CD4-positive, alpha-beta T cell (primary cell): ENCODE measurements at places on chromosomes 7 and 10.

DNA sequence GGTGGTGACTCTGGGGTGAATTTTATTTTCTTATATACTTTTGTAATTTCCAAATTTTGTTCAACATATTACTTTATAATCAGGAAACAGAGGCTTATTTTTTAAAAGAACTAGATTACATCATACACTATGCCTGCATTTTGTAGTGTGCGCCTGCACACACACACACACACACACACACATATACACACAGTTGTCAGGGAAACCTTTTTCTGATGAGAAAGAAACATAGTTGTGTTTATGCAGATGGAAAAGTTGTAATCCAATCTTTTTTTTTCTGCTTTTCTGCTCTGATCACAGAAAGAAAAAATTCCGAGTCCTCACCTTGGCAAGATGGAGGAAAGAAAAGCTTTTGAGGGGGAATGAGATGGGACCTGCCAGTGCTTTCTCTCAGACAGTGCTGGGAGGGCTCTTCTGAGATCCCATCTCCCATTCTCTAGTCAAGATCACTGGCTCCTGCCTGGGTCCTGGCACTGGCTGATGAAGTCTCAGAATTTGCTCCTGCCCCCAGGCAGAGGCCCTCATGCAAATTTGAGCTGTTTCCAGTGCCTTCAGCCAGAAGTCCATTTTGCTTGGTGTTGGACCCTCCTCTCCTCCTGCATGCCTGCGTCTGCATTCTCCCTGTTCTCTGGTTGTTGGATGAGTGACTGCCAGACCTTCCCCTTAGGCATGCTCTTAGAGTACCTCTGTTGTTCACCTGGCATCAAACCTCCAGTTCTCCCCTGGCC is 59.7 kb downstream of the TLL2 start:
- H3K27ac ChIP-seq, result no peak overlapping the region
- no peaks in the 10 kb centered on the region for H3K4me1 ChIP-seq
- H3K27me3 ChIP-seq, result no peaks in the 10 kb centered on the region

DNA sequence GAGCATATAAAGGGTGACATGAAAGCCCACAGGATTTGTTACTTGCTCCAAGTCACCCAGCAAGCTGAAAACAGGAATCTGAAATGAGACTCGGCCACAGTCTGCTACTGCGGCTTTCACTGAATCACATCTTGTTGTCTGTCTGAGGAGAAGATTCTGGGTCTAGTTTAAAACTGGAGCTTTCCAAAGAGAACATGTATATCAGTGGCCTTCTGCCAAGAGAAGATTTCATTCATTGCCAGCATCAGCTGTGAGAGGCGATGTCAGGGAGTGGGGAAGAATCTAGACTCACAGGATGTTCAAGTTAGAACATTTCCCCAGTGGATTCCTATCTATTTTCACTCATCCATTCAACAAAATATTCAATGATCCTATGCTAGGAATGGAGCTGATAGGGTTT is 122.8 kb downstream of the GALNT17 start:
- no peak for DNase-seq
- no peak overlapping the region for H3K4me3 ChIP-seq
- H3K27me3 ChIP-seq, result no peaks in the 10 kb centered on the region
- H3K4me1 ChIP-seq, result no peaks in the 10 kb centered on the region

DNA sequence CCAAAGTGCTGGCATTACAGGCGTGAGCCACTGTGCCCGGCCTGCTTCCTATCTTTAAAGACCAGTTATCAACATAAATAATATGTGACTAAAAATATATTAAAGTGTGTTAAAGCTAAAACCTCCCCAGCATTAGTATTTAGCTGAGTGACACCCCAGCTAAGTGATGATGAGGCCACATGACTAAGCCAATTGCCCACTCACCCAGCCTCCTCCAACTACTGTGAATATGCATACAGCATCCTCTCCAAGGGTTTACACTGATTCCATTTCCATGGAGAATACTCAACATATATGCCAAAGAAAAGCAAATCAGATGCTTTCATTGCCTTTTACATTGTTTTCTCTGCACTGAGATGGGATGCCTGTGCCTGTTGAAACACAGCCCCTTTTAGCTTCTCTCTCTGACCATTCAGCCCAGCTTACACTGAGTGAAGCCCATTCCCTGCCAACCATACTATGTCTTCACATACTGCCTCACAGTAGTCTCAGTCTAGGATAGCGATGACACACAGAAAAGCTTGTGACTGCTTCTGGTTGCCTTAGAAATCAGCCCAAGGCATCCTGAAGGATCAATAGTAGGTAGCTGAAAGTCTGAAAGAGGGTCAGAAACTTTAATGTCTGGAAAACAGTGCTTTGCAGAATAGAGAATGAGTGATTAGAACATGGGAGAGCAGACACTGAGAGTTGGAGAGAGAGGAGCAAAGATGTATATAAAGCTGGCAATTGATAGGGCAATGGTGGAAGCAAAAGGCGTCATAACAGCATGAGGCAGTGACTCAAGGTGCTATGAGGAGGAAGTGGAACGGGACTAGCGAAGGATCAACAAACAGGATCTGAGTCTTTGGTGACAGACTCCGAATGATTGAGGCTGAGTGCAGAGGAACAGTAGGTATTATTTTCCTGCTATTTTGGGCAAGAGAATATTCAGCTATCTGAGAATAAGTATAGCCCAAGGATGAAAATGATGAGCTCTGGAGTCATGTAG is 19.8 kb upstream of the ATE1 start:
- no peak for DNase-seq
- no peak overlapping the region for H3K27ac ChIP-seq
- no peaks in the 10 kb centered on the region for H3K4me1 ChIP-seq
- no peaks in the 10 kb centered on the region for H3K36me3 ChIP-seq
- no peak overlapping the region for H3K4me3 ChIP-seq

- H3K36me3 ChIP-seq, result no peaks in the 10 kb centered on the region
- H3K27me3 ChIP-seq, result no peaks in the 10 kb centered on the region
- no peak overlapping the region for H3K27ac ChIP-seq
- H3K4me3 ChIP-seq, result no peak overlapping the region
Measured at GRCh38 chr10:11430421-11431215, 180.8 kb downstream of the USP6NL start.

DNA sequence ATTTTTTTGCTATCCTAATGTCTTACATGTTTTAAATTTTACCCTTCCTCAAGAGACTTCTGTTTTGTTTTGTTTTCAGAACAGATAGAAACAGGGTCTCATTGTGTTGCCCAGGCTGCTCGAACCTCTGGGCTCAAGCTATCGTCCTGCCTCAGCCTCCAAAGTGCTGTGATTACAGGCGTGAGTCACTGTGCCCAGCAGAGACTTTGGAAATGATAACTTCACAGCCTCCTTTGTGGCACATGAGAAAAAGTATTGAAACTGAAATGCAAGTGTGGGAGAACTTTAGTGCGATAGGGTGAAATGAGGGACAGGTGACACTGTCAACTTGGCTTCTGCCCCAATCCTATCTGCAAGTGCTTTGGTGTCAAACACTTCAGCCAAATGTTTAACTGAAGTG is 21.6 kb downstream of the IRF5 start:
- H3K27me3 ChIP-seq, result no peaks in the 10 kb centered on the region
- DNase-seq, result no peak
- H3K4me1 ChIP-seq, result no peaks in the 10 kb centered on the region

DNA sequence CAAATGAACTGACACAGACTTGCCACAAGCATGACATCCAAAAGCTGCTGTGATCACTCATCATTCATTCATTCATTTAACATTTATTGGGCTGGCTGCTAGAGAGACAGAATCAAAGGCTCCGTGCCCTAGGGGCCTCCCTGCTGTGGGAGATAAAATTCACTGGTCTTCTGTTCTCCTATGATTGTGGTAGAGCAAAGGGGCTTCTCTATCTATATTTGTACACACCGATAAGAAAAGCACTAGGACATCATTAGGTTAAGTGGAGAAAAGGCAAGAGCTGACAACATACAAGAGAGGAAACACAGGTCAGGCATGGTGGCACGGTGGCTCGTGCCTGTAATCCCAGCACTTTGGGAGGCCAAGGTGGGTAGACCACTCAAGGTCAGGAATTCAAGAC is 847.0 kb downstream of the TYW1 start:
- H3K36me3 ChIP-seq, result no peaks in the 10 kb centered on the region
- no peak overlapping the region for H3K4me3 ChIP-seq
- no peak overlapping the region for H3K27ac ChIP-seq
- H3K27me3 ChIP-seq, result no peaks in the 10 kb centered on the region

- no peak for DNase-seq
- H3K4me3 ChIP-seq, result no peak overlapping the region
- peaks cover 10% of the 10 kb centered on the region for H3K36me3 ChIP-seq
- H3K4me1 ChIP-seq, result peaks cover 18% of the 10 kb centered on the region
Measured at GRCh38 chr10:101687071-101687658, 7.8 kb downstream of the FBXW4 start.

DNA sequence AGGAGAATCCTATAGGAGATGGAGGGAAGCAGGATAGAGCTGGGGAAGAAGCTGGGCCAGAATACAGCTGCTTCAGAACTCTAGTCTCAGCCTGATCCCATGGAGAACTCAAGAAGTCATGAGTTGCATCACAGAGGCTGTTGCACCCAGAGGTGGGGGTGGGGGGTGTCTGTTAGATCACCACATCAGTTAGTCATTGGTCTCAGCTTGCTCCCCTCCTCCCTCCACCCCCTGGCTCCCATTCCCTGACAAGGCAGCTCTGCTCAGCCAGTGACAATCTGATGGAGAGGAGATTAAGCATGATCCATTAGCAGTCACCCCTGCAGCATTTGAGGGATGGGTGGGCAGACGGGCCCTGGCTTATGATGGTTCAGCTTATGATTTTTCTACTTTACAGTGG is 58.4 kb upstream of the FGL2 start:
- DNase-seq, result no peak
- H3K4me1 ChIP-seq, result no peaks in the 10 kb centered on the region
- no peaks in the 10 kb centered on the region for H3K27me3 ChIP-seq
- H3K27ac ChIP-seq, result no peak overlapping the region
- H3K4me3 ChIP-seq, result no peak overlapping the region

GRCh38 chr7:36129048-36129534 is 24.0 kb upstream of the EEPD1 start:
- peaks cover 17% of the 10 kb centered on the region for H3K4me1 ChIP-seq
- no peaks in the 10 kb centered on the region for H3K36me3 ChIP-seq
- H3K27ac ChIP-seq, result no peak overlapping the region
- H3K4me3 ChIP-seq, result no peak overlapping the region
- H3K27me3 ChIP-seq, result no peaks in the 10 kb centered on the region

DNA sequence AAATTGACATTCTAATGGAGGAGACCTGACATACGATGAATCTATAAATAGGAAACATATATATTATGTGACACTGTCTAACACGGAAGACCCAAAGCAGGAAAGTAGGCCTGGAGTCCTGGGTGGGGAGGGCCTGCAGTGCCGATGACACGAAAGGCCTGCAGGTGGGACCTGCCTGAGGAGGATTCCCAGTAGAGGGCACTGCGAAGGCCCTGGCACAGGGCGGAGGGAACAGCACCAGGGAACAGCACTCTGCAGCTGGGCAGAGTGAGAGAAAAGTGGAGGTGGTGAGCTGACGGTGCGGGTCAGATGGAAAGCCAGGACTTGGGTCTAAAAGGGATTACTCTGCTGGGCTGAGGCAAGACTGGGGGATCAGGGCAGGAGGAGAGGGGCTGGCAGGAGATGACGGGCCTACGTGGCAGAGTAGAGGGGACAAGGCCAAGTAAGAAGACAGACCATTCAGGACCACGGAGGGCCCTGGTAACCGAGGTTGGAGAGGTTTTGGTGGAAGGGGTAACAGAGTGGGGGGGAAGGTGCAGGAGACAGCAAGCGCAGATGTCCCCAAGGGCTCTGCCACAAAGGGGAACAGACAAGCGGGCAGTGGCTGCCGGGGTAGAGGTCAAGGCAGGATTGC is 8.1 kb downstream of the ZNF746 start:
- H3K4me3 ChIP-seq, result no peak overlapping the region
- H3K27me3 ChIP-seq, result no peaks in the 10 kb centered on the region
- DNase-seq, result no peak
- H3K4me1 ChIP-seq, result no peaks in the 10 kb centered on the region
- peaks cover 66% of the 10 kb centered on the region for H3K36me3 ChIP-seq

DNA sequence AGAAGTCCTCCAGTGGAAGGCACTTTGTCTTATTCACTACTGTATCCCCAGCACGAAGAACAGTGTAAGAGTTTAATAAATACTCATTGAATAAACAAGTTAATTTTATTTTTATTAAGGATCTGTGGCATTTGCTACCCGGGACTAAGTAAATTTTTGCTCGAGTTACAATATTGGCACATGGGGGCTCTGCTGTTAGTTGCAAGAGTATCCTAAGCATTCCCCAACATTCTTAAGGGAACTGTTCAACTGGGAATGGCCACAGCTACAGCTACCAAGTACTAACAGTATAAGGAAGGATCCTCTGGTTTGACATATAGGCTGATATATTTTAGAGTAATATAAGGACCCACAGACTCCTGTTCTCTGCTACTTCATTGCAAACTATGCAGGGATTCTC is 8.7 kb upstream of the LRRTM3 start:
- no peaks in the 10 kb centered on the region for H3K27me3 ChIP-seq
- no peaks in the 10 kb centered on the region for H3K4me1 ChIP-seq
- H3K27ac ChIP-seq, result no peak overlapping the region
- no peak overlapping the region for H3K4me3 ChIP-seq
- DNase-seq, result no peak
- no peaks in the 10 kb centered on the region for H3K36me3 ChIP-seq

DNA sequence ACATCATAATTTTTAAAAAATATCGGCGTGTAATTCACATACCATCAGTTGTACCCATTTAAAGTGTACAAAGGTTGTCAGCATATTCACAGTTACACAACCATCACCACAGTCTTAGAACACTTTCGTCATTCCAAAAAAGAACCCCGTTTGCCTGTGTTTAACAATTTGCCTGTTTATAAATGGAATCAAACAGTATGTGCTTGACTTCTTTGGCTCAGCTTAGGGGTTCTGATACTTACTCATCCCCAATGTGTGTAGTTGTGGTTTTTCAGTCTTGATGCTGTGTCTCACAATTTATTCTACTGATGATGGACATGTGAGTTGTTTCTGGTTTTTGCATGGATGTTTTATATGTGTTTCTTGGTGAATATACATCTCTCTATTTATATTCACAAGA is 50.0 kb downstream of the PRPF18 start:
- DNase-seq, result no peak
- H3K27ac ChIP-seq, result no peak overlapping the region
- H3K27me3 ChIP-seq, result no peaks in the 10 kb centered on the region
- H3K4me1 ChIP-seq, result no peaks in the 10 kb centered on the region

DNA sequence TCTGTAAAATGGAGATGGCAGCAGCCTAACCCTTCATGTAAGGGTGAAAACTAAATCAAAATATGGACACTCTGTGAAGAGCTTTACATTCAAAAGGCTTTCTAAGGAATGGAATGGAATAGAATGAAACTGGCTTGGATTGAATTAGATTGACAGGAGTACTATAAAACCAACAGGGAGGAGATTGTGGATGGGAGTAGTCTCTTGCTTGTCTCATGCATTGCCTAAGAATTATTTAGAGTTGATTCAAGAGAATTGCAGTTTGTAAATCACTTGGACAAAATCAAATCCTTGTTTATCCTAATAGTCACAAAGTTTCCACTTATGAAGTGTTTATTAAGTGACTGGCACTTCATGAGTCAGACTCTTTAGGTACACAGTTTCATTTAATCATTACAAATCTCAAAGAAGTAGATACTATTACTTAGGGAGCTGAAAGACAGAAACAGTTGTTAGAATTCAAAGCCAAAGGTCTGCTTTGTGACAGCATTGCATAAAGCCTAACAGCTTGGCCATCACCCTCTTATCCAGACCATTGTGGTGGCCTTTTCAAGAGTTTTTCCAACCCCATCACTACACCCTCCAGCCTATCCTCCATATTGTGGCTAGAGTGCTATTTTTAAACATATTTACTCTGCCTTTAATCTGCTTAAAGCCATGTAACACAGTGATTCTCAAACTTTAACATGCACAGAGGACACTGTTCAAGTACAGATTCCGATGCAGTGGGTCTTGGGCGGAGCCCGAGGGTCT is 91.9 kb upstream of the GHITM start:
- no peak overlapping the region for H3K27ac ChIP-seq
- no peaks in the 10 kb centered on the region for H3K36me3 ChIP-seq
- no peaks in the 10 kb centered on the region for H3K27me3 ChIP-seq
- DNase-seq, result no peak
